CD4-positive, alpha-beta T cell treated with Interleukin-6 at 100 ng/mL for 8 hours (primary cell): ENCODE measurements at places on chromosomes 1 and 21.

GRCh38 chr1:178599087-178599486 is 86.2 kb downstream of the TEX35 start:
- DNase-seq = no peak

- DNase-seq = no peak
These were observed 33.1 kb downstream of the MAN1C1 start for GRCh38 chr1:25649505-25650288.

- no peak for DNase-seq
These were observed 11.4 kb downstream of the SOX13 start for GRCh38 chr1:204084247-204084772.

- DNase-seq = peak; percentile 82
These were observed at the start of gene PLEKHO1 for GRCh38 chr1:150149271-150150132. TSS of gene PLEKHO1 (plus strand) at chr1:150149916. CDS start at chr1:150150258, 342 bp downstream.

DNA sequence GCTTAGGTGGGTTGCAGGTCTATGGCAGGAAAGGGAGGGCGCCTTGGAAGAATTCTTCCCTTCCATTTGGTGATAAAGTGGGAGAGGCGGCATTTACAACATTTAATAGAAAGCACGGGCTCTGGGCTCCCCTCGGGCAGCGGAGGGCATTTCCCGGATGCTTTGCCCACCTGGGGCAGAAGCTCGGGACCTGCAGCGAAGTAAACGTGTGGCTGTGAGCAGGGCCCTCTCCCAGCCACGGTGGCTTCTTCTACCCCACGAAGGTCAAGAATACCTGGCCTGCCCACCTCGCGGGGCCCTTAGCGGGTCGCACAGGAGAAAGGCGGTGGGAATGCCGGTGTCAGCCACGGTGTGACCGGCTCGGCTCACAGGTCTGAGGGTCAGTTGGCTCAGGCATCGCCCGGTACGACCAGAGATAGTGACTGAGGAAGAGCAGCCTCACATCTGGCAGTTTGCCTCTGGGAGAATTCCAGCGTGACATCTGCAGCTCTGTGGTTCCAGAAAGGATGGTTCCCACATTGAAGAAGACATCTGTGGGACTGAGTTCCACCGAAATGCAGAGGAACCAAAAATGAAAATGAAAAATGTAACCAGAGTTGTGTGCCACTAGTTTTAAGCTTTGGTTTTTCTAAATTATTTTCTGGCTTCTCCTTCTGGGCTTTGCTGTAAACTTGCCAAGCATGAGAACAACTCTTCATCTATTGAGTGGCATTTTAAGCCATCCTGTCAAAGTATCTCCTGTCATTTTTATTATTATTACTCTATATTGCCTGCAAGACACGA is 720 bp upstream of the F3 start:
- DNase-seq = no peak

GRCh38 chr1:239707615-239708014 is 321.2 kb downstream of the CHRM3 start:
- DNase-seq = no peak

GRCh38 chr1:101520302-101520701 is 283.5 kb downstream of the S1PR1 start:
- no peak for DNase-seq

- DNase-seq = no peak
These were observed 512.1 kb downstream of the LMO4 start for GRCh38 chr1:87840767-87841166.

DNA sequence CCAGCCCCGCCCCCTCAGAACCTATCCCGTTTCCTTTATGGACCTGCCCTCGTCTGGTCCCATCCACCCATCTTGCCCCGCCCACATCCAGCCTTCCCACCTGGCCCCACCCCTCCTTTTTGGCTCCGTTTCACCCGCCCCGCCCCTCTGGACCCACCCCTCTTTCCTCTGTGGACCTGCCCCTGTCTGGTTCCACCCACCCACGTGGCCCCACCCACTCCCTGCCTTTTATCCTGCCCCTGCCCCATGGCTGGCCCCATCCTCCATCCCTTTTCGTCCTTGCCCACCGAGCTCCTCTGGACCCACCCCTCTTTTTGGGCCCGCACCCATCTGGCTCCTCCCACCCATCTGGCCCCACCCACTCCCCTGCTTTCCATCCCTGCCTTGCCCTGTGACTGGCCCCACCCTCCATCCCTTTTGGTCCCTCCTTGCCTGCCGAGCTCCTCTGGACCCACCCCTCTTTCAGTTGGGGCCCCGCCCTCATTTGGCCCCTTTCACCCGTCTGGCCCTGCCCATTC is 177.3 kb downstream of the CAMTA1 start:
- peak; percentile 14 for DNase-seq

- DNase-seq = no peak
These were observed 1.7 kb downstream of the FGR start for GRCh38 chr1:27633298-27633610.
